GF-D8 (cell line): ENCODE measurements at places on chromosomes 2 and 18.

DNA sequence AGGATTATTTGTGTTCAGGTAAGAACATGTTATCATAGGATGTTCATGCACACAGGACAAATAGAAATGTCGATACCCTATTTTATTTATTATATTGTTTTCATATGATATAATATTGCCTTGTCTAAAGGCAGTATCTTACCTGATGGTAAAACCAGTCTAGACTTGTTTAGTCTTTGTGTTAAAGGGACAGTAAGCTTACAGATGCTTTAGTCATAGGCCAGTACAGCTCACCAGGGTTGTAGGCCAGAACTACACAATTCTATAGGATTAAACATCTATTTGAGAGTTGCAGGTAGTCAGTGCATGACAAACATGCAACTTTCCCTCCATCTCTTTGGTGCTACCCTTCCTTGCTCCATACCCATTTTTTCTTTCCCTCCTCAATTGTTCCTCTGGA is 158.5 kb downstream of the GALNT3 start:
- no peak for DNase-seq

- DNase-seq = peak; percentile 62
These were observed 6.3 kb downstream of the TLK1 start for GRCh38 chr2:171154348-171154747.

GRCh38 chr2:225270053-225270452 is 129.5 kb upstream of the NYAP2 start:
- no peak for DNase-seq

DNA sequence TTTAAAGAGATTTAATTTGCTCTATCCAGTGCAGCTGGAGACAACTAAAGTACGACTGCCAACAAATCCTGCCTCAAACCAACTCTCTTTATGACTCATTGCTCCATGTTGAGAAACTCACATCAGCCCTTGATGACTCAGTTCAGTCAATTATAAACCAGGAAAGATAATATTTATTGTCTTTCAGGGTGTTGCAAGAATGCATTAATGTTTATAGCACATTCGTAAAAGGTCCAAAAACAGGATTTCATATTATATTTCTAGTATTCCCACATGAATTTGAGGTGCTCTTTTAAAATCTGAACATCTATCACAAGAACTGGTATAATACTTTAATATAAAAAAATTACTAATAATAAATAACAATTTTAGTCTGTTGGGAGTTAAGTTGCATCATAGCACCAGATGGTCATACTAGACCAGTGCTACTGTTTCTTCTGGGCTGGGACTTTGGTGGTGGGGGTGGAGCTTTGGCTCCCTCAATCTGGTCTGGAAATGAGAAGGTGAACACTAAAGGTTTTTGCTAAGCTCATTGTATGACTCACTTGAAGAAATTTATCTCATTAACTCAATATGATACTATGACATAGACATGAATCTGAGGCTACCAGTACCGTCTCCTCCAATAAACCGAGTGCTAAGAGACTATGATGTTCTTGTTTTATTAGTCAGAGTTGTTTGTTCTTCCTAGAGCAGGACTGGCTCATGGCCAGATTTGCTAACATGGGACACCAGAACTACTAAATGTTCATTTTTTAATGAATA is 26.6 kb upstream of the MAP3K20 start:
- DNase-seq = peak; percentile 29

DNA sequence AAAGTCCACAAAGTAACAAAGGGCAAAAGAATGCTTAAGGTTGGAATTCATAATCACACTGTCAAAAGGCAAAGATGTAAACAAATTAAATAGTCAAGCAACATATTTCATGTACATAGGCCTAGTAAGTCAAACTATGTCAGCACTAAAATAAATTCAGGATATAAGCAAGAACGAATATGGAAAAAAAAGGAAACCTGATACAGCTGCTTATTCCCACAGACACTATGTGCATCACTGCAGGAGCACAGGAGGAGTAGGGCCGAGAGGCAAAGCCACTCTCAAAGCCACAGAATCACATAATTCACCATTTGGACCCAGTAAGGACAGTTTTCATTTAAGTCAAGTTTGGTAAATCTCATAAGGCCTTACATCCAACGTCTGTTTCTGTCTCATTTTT is 116.6 kb downstream of the SATB2 start:
- DNase-seq = no peak

DNA sequence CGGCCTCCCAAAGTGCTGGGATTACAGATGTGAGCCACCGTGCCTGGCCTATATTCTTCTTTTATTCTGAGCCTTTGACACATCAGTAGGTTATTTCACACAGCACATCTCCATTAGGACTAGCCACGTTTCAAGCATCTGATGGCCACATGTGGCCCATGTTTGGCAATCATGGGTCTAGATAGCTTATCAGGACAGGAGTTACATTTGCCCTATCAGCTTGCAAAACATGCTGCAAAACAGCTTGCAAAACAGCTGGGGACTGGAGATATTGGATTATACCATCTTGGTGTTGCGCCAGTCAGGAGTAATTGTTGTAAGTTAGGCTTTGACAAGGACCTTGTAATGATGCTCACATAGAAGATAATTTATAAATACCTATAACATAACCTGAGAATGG is 94.9 kb downstream of the GBX2 start:
- no peak for DNase-seq

DNA sequence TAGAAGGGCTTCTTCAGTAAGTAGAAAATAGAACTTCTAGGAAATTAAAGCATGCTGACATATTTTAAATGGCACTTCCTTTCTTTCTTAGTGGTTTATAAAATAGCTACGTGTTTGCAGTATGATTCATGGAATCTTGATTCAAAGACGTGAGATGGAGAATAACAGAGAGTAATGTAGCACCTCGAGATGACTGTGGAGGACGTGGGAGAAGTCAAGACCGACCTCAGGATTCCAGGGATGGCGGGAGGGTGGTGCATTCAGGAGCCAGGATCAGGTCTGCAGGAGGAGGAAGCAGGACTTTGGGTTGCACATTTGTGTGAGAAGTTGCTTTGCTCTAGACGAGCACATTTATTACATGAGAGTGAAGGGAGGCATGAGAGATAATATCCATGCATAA is 56.0 kb downstream of the DCDC2C start:
- no peak for DNase-seq

DNA sequence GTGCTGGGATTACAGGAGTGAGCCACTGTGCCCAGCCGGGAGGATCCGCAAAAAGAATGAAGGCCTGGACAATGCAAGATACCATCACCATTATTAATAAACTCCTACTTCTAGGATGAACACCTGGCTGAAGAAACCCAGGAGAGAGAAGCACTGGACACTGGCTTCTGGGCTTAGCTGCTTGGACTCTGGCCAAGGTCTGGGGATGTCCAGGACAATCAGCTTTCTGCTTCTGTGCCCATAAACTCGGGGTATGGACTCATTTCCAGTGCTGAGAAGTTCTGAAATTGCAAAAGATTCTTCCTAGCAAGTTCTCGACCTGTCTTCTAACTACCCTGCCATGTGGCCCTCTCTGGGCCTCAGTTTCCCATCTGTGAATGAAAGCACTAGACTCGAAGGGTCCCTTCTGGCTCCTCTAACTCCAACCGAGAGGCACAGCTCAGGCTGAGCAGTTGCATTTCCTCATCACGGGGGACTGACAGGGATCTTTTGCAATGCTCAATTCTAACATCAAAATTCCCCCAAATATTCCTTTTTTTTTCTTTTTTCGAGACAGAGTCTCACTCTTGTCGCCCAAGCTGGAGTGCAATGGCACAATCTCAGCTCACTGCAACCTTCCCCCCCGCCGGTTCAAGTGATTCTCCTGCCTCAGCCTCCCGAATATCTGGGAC is 2.4 kb upstream of the SH2D6 start:
- DNase-seq = no peak

DNA sequence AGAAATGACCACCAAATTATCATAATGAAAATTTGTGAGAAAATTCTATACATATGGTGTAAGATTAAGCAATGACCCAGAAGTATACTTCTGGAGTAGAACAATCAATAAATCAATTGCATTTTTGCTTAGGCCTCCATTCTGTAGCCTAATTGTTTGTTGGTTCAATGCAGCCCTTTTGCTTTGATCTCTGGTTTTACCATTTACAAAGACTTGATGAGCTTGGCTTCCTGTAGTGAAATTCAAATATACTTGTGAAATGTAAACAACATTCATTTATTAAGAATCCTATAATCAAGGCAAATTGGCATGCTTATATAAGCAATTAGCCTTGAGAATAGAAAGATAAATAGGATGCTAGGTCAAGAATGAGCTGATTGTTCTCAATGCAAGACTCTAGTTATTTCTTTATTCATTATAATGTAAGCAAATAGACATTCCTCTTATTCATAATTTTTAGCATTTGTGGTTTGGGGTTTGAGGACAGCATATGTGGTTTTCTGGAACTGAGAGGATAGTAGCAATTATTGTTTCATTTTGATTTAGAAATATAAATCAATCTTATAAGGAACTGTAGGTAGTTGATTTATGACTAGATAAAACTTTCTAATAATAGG is 9.7 kb downstream of the FMNL2 start:
- no peak for DNase-seq

- no peak for DNase-seq
These were observed 692 bp upstream of the WNT6 start for GRCh38 chr2:218858671-218859555.

DNA sequence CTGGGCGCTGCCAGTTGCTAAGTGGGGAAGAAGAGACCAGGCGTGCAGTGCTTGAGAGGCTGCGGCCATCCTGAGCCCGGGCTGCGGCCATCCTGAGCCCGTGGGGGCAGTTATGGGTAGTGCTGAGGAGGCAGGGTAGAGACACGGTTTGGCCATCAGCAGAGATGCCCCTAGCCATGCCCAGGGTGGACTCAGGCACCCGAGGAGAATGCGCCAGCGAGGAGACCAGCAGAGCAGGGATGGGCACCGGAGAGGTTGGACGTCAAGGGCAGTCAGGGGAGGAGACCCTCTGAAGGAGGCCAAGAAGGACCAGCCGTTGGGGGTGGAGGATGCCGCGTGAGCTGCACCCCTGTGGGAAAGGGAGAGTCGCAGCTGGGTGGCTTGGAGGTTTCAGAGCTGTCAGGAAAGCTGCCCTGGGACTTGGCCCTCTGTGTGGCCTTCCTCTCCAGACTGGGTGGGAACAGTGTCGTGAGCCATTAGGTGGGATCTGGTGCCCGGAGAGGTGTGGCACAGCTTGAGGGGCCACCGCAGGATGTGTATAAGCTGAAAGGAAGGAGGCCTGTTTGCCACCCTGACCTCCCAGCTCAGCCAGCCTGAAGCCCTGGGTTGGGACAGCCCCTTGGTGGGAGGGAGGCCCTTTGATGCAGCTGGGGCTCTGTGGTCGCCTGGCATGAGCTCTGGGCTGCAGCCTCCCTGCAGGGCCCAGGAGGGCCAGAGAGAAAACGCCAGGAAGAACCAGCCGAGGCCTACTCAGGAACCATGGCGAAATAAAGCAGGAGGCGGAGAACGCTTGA is 56.0 kb downstream of the SH3BP4 start:
- DNase-seq = no peak

DNA sequence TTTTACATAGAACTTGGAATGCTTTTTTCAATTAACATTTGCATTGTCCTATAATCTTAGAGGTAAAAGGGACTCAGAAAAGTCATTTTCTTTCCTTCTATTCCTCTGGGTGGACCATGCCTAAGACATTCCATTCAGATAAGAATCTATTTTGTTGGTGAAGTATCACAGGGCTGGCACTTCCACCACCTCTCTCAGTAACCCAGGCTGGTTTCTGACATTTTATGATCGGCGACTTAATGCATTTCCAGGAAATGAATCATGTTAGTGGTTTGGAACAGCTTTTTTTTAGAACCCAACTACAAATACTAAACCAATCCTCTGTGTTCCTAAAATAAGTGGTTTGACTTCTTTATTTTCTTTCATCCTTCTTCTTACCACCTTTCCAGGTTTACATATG is 27.0 kb downstream of the GAD1 start:
- DNase-seq = no peak

DNA sequence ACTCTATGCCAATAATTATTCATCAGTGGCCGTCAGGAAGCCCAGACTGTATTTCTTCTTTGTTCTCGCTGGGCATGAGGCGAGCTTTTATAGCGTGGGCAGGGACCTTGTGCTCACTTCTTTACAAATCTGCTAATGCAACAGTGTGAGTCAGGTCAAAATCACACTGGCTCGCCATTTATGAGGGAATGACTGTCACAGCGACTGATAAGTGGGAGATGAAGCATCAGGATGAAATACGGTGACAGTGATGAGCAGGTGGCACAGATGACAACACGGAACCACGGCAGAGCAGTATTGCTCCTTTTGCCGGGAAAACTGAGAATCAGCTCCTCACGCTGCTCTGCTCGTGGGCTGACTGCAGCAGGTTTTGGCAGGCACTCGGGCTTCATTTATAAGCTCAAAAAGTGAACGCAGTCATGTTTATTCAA is 20.5 kb downstream of the TYMS start:
- no peak for DNase-seq

- no peak for DNase-seq
These were observed 160.3 kb downstream of the TMEM18 start for GRCh38 chr2:516944-517343.

DNA sequence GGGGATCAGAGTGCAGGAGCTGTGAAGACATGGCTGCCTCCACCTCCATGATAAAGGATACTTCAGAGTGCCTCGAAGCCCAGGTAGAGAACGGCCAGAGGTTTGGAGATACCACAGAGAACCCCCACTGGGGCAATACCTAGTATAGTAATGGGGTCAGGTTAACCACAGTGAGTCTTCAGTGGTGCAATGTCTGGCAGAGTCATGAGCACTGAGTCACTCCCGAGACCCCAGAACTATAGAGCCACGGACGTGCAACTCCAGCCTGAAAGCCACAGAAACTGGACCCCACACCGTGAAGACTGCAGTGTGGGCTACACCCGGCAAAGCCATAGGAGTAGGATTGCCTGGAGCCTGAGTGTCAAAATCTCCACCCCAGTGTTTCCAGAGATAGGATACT is 746.6 kb downstream of the CBLN2 start:
- no peak for DNase-seq

DNA sequence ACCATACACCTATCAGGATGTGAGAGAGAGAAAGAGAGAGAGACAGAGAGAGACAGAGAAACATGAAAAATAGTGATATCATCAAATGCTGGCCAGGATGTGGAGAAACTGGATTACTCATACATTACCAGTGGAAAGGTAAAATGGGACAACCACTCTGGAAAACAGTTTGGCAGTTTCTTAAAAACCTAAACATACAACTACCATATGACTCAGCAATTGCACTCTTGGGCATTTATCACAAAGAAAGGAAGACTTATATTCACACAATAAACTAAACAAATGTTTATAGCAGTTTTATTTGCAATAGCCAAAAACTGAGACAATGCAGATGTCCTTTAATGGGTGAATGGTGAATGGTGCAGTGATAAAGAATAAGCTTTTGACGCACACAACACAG is 29.1 kb downstream of the SLC4A3 start:
- no peak for DNase-seq

GRCh38 chr2:62455957-62456692 is 49.9 kb downstream of the TMEM17 start:
- DNase-seq = no peak

DNA sequence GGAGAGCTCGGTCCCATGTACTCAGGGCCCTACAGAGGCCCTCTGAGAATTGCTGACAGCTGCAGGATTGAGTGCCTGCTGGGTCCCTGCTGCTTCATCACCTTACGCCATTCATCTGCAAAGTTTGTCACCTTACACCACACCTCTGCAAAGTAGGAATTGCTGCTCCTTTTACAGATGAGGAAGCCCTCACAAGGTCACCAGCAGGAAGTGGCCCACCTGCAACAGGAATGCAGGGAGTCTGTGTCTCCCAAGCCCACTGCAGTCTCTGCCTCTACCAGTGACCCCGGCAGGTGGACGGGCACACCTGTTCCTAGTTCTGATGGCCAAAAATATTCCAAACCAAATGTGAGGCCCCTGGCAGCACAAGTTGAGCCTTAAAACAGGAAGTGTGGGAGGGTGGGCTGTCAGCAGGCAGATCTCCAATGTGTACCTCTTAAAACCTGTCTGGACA is 441.4 kb downstream of the NBAS start:
- DNase-seq = no peak
